ENCODE measurements at places on chromosomes 1 and 21.

GRCh38 chr1:87362834-87363426 is 34.2 kb downstream of the LMO4 start:
- no peak for DNase-seq

DNA sequence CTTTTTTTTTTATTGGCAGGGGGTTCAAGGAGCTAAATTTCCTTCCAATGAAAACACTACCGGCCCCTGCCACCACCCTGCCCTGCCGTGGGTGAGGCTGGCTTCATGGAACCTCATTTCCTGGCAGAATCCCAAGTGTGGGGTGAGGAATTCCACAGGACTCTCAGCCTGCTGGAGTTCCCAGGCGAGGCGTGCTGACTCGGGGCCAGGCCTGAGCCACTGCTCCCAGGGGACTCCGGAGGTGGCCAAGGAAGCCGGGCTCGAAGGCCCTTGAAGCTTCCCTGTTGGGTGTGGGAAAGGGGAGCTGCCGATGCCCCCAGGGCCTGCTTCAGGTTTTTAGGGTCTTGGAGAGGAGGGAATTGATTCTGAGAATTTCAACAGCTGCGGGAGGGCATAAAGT is 95.3 kb upstream of the ACTRT2 start:
- DNase-seq = no peak

DNA sequence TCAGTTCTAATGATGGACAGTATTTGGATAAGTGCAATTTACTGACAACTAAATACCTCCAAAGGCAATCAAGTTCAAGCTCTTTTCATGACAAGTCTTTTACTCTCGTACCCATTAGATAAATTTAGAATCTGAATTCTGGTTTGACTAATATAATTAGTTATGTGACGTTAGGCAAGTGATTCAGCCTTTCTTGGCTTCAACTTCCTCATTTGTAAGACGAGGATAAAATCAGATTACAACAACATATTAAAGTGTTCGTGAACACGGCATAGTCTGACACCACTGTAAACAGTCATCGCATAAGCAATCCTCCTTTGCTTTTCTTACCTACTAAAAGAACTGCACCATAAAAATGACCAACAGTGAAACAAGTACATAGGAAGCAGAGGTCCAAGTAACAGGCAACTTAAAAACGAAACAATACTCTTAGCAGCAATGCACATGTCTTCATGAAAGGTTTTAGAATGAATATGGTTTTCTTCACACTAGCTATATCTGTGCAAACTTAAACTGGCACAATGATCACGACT is 25.7 kb downstream of the COA6 start:
- no peak for DNase-seq

DNA sequence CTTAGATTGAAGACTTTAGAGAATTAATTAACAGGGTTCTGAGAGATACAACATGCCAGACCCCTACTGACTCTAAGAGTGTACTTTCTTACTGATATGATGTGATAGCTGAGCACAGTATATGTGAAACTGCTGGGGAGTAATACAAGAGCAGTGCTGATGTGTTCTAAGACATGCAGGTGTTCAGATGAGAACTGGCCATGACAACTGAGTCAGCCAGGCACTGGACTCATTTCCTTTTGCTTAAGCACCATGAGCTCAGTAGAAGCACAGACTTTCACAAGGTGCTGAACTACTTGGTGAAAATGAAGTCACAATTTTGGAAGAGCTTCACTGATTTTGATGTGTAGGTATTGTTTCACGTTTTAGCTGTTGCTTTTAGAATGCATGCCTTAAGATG is 15.9 kb upstream of the POGZ start:
- no peak for DNase-seq

DNA sequence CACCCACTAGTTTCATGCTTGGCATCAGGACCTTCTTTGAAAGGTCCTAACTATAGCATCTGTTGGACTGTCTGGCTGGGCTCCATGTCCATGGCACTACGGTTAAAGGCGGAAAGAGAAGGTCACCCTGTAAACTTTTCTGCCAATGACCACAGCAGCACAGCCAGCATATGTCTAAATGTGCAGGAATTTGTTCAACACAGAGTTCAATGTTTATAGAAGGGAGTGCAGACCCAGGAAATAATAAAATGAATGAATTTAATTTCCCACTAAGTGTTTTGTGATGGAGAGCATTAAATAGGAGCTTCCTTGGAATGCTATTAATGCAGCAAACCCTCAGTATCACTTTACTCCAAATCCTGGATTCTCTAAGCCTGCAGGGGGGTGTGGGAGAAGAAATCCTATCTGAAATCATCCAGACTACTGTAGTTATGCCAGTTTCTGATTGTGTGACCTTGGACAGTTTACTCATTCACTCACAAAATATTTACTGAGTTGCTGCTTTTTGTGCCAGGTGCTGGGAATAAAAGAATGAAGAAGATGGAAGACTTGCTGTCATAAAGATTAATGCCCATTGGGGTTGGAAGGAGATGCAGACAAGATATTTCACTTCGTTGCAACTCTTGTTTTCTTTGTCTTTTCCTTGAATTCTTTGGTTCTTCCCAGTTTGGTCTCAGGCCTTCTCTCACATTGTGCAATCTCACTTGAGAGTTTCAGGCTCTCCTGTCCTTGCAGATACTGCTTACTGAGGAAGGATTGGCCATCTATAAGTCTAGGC is 195.0 kb downstream of the ROR1 start:
- no peak for DNase-seq

GRCh38 chr1:154206196-154206595 is at the start of gene CFAP141:
TSS of gene CFAP141 (minus strand) at chr1:154206333. CDS start at chr1:154206307, 26 bp downstream.
- no peak for DNase-seq

DNA sequence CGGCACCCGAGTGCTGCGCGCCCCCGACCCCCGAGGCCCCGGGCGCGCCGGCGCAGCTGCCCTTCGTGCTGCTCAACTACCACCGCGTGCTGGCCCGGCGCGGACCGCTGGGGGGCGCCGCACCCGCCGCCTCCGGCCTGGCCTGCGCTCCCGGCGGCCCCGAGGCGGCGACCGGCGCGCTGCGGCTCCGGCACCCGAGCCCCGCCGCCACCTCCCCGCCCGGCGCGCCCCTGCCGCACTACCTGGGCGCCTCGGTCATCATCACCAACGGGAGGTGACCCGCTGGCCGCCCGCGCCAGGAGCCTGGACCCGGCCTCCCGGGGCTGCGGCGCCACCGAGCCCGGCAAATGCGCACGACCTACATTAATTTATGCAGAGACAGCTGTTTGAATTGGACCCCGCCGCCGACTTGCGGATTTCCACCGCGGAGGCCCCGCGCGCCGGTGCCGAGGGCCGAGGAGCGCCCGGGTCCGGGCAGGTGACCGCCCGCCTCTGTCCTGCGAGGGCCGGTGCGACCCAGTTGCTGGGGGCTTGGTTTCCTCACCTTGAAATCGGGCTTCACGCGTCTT is 49.0 kb downstream of the SIM2 start:
- no peak for DNase-seq

- no peak for DNase-seq
Measured at GRCh38 chr1:169765580-169766331, 29.0 kb downstream of the METTL18 start.

GRCh38 chr1:156080241-156080862 is 1.9 kb downstream of the MEX3A start:
- no peak for DNase-seq

DNA sequence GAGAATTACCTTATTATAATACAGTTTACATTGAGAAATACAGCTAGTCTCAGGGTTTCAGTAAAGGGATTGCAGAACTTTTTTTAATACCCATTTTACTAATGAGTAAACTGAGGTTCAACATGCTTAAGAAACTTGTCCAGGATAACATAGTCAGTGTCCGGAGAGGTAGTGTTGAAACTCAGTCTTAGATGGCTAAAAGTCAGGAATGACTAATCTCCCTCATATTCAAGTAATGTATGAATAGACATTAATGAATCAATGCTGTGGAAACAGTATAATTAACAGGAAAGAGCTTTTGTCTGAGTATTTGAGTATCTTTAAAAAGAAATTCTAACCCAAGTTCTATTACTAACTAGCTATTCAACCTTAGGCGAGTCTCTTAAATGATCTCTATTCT is 397.6 kb downstream of the PLA2G4A start:
- no peak for DNase-seq

DNA sequence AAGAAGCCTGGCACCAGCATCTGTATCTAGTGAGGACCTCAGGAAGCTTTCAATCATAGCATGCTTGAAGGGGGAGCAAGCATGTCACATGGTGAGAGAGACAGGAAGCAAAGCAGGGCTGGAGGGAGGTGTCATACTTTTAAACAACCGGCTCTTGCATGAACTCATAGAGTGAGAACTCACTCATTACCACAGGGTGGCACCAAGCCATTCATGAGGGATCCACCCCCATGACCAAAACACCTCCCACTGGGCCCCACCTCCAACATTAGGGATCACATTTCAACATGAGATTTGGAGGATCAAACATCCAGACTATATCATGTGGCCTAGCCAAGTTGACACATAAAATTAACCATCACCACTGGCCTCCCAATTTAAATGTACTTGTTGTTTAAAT is 125.1 kb upstream of the KCND3 start:
- no peak for DNase-seq

All from stimulated activated CD4-positive, alpha-beta T cell treated with anti-CD3 and anti-CD28 coated beads, Interleukin-1b, Interleukin-23, amount 100 ng/mL, for 1 hour (primary cell).